ENCODE measurements at places on chromosomes 11 and 22. TPM values are rescaled to one million over a fixed set of nuclear protein-coding genes. Genes with fewer than 3 reads are reported as not detected.

Gene OLFML1
- 0.25 TPM for total RNA-seq

Gene GAS2L1
- total RNA-seq = 48.8 TPM

- DNase-seq = no peak
These were observed 41.1 kb upstream of the CD82 start for GRCh38 chr11:44524346-44524745.

Gene HORMAD2
- total RNA-seq = not detected

GRCh38 chr11:15481871-15482270 is 367.1 kb downstream of the INSC start:
- DNase-seq = no peak

Gene F2
- not detected for total RNA-seq

Gene BLID
- 1.2 TPM for total RNA-seq

Gene ARHGAP20
- 0.88 TPM for total RNA-seq

Gene C11orf98
- 74.6 TPM for total RNA-seq

GRCh38 chr11:32890843-32891656 is 1.6 kb upstream of the QSER1 start:
- no peak for DNase-seq

- no peak for DNase-seq
These were observed 67.0 kb upstream of the TBCEL start for GRCh38 chr11:120956710-120957495.

DNA sequence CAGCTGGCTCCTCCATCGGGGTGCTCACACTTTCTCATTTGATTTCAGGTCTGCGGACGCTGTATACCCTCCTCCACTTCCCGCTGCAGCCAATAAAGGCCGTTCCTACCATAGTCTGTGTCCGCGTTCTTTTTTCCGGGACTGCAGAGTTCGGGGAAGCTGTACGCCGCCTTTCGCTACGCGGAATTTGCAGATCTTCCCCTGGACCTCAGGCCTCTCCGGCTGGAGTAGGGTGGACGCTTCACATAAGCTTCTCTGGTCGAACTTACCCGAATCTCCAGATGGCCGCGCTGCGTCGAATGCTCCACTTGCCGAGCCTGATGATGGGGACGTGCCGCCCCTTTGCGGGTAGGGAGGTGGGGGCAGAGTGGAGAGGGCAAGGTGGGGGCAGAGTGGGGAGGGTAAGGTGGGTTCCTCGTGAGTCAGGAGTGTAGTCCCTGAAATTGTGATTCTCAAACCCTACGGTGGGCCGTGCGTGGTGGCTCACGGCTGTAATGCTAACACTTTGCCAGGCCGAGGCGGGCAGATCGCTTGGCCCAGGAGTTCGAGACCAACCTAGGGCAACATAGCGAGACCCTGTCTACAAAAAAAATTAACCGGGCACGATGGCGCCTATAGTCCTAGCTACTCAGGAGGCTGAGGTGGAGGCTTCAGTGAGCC is 617 bp downstream of the CSKMT start:
- no peak for DNase-seq

Gene OR5M3
- total RNA-seq = not detected

GRCh38 chr11:113956986-113957385 is 17.9 kb upstream of the HTR3A start:
- DNase-seq = no peak

Gene OR8G1
- total RNA-seq = not detected

DNA sequence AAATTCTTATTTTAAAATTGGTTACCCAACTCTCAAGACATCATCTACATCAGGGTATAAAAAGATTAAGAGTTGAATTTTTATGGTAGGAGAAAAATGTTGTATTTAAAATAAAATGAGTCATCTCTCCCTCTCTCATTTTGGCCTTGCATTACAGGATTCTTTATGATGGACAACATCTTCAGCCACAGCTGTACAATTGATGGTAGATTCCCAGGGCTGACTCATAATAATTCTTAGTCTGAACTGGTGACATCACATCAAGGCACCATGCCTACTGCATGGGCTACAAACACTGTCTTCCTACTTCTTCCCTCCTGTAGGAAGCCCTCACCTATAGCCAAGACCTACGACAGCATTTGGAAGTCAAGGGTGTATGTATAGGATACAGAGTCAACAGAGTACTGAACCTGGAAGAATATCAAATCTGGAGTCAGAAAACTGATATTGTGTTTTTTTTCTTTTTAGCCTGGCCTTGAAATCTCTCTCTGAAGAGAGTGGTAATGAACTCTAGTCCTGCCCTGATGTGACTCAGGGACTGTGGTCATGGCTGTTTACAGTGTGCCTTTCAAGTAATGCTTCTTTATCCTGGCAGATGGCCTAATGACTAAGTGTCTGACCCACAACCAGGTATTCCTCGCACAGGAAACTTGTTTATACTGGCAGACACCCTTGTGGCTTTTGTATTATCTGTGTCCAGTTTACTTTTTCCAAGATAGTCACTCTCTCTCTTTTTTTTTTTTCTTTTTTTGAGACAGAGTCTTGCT is 32.5 kb downstream of the MRGPRX2 start:
- DNase-seq = peak; percentile 70

DNA sequence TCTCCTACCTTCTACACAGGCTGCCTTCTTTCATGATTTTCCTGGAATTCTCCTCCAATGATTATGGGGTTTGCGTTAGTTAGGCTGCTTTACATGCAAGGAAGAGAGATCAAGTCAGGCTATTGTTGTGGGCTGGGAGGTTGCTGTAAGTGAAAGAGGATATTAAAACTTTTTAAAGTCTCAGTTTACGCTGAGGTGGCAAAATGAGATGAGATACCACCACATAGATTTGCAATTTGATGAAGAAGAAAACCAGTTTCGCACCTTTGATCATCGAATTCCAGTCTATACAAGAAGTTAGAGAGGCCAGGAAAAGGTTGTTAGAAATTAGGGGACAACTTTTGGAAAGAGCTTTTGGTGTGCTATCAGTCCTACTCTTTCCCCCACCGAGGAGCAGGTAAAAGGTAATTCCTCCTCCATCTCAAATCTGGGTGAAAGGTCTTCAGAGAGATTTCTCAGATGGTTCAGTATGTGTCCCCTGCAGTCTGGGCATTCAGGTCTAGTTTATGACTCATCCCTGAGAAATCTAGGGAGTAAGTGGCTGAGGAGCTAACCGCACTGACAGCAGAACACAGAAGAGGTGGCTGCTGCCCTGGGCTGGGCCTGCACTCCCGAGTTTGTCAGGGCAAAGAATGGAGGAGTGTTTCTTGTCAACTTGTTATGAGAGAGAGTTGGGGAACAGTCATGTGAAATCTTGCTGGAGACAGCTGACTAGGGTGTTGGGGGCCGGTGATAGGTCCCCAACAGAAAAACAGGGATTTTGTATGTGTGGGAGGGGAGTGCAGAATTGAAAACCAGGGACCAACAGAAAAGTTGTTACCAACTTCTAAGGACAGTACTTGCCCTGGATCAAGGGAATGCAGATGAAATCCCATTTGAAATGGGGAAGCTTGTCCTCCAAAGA is 34.7 kb downstream of the CCDC83 start:
- DNase-seq = peak; percentile 83

GRCh38 chr22:40324468-40325305 is 21.6 kb upstream of the ADSL start:
- no peak for DNase-seq

Gene TRIM49
- total RNA-seq = not detected

Gene GAB4
- total RNA-seq = not detected

Gene IL18
- 1.0 TPM for total RNA-seq

DNA sequence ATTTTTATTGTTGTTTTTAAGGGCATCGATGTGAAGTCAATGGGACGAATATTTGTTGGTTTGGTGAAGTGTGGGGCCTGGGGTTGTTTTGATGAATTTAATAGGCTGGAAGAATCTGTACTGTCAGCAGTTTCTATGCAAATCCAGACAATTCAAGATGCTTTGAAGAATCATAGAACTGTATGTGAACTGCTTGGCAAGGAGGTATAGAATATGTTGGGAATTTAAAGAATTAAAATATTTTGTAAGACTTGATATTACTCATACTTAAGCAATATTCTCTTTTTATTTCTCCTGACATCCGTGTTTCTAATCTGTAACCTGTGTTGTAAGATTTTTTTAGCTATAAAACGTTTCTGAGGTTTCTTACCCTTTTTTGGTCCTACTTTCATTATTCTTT is 61.6 kb downstream of the DYNC2H1 start:
- DNase-seq = peak; percentile 12
